ENCODE measurements at places on chromosomes 4 and X.

DNA sequence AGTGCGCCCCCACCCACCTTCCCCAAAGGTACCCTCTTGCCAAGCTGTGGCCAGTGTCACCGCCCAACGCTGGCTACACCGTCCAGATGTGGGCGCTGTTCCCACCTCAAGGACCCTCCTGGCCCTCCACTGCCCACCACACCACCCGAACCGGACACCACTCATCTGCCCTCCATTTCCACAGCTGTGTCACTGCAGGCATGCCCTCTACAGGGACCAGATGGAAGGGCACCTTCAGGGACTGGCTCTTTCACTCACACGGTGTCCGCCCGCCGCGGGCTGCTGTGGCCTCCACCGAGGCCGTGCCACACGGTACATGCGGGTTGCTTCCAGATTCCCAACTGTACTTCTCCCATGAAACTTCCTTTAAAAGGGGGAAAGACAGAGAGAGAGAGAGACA is 87.7 kb downstream of the FAM53A start:
- DNase-seq, result no peak

GRCh38 chrX:76850851-76851250 is 423.3 kb downstream of the MAGEE1 start:
- no peak for DNase-seq

DNA sequence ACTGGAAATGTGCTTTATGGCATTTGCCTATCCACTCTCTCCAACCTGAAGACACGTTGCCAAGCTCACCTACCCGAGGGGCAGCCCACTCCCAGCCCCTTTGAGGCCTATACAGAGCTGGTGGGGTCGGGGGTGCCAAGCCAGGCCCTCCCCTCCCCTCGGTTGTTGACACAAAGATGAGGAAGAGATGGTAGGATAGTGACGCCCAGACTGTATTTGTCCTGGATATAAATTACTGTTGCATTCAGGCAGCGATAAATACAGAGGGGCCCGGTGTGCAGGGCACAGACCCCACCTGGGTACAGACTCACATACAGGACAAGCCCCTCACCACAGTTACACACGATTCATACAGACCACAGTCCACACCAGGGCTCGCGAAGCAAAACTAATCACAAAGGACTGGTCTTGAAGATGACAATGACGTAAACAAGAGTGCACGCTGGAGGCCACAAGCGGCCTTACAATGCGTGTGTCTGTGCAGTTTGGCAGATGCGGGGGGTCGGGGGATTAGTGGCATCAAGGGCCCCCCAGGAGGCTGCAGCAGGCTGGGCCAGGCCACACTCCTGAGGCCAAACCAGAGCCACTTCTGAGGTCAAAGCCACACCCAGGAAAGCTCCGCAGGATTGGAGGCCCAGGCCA is 14.6 kb downstream of the DGKQ start:
- no peak for DNase-seq

- no peak for DNase-seq
Observed at GRCh38 chr4:73388887-73389286, 15.2 kb upstream of the ALB start.

DNA sequence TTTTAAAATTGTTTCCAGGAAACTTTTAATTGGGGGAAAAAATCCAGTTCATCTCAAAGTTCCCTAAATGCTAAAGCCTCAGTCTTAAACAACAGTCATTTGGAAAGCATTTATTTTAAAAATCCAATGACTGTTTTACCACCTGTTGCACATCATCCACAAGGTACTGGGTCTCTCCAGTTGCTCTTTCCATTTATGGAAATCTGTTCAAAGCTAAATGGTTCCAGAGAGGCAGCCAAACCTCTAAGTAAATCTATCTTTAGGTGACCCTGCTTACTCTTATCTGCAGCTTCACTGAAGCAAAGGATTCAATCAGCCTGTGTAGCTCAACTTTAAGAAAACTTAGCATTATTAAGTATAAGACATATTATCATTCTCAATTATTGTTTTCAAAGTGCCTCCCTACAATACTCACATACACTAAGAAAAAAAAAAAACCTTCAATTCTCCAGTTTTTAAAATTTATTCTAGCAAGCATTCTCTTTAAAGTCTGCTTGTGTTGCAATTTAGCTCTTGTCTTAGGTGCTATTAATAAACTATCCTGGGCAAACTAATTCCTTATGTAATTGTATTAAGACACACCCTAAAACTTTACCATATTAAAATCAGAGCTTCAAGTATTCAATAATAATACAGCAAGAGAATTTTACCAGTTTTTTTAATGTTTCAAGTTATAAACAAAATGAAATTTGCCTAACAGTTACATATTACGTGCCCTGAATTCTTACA is 60.6 kb downstream of the NOCT start:
- no peak for DNase-seq

- DNase-seq, result no peak
Observed at GRCh38 chr4:52317981-52318380, 266.9 kb downstream of the SPATA18 start.

- DNase-seq, result no peak
Observed at GRCh38 chr4:102455750-102456149, 45.4 kb upstream of the NFKB1 start.

DNA sequence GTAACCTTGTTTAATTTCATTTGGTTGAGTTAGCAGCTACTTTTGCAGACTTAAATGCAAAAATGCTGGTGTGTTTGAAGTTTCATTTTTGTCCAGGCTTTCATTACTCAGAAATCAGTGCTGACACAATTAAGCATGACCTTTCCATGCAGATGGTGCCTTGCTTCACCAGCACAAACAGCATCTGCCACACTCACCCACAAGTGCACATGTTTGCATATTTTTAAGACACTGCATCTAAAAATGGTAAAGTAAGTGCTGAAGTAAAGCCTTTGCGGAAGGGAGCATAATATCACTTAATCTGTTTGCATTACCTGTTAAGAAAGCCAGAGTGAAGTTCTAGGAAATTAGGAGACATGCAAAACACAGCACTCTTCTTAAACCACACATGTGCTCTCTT is 7.3 kb upstream of the DAPP1 start:
- DNase-seq, result no peak

GRCh38 chrX:17161991-17162390 is 213.0 kb upstream of the NHS start:
- DNase-seq, result no peak

DNA sequence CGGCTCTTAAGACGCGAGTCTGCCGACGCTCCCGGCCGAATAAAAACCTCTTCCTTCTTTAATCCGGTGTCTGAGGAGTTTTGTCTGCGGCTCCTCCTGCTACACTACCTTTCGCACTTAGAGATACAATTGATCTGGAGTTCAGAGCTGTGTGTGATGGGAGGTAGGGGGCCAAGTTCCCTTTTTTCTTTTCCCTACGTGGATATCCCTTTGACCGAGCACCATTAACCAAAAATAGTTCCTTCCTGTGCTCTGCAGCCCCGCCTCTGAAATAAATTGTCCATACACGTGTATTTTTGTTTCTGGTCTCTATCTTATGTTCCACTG is 555 bp upstream of the PGM2 start:
- no peak for DNase-seq

- DNase-seq, result peak; percentile 79
Observed at GRCh38 chr4:78293348-78293747, 236.2 kb downstream of the FRAS1 start.

- DNase-seq, result no peak
Observed at GRCh38 chrX:9183481-9183880, 149.6 kb upstream of the FAM9B start.

- no peak for DNase-seq
Observed at GRCh38 chrX:11346121-11346682, 53.0 kb downstream of the AMELX start.

DNA sequence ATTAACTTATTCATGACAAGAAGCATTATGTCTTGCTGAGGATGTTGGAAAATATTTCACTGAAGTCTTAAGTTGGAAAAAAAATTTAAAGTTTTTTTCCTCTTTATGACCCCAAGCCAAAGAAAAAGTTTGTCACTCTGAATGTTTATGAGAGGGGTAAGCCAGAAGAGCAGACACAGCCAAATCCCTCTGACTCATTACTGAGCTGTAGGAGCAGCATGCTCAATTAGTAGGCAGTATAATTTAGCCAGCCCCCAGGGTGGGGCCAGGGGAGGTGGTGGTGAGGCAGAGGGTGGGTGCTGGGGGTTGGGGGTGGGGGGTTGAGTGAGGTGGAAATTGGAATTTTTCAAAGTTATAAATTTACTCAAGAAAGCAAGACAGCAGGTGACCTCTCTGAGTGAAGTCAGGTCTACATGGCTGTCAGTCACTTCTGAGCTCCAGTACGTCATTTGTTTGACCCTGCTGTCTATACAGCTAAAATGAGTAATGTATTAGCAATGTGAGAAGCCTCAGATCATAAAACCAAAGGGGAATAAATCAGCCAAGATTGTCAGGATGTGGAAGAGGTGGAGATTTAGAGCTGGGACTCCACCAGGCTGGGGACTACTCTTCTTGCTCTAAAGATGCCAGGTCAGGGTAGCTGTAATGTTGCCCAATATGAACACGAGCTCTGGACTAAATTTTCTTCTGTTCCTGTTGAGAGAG is 98.8 kb upstream of the NDP start:
- peak; percentile 63 for DNase-seq

GRCh38 chr4:165625281-165625680 is 246.5 kb downstream of the CPE start:
- no peak for DNase-seq

DNA sequence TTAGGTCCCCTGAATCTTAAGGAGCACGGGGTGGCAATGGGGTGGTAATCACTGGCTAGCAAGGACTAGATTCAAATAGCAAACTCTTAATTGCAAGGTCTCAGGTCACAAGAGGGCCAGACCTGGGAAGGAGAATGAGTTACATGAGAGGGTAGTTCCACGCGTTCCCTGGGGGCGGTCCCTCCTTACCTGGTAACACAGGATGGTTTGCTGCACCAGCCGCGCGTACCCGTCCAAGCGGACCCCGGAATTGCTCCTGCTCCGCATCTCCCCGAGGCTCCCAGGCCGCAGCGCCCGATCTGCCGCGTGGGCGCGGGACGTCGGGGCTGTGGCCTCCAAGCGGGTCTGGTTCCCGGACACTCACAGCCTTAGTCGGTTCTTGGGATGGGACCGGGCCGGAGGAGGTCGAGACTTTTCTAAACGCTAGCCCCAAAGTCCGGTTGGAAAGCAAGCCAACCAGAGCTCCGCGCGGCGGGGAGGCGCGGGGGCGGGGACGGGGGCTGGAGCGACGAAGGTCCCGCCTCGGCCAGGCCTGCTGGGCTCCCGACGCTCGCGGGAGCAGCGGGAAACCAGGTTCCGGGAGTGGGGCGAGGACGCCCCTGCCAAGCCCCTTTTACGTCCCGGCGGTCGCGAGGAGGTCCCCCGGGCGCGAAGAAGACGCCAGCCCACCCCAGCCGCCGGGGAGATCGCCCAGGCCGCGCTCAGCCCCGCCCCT is at the start of gene PHKA2:
PHKA2 (minus strand) TSS at position 449 of the 715 bp plus-strand sequence; CDS start at position 267, 182 bp downstream.
- peak; percentile 72 for DNase-seq

DNA sequence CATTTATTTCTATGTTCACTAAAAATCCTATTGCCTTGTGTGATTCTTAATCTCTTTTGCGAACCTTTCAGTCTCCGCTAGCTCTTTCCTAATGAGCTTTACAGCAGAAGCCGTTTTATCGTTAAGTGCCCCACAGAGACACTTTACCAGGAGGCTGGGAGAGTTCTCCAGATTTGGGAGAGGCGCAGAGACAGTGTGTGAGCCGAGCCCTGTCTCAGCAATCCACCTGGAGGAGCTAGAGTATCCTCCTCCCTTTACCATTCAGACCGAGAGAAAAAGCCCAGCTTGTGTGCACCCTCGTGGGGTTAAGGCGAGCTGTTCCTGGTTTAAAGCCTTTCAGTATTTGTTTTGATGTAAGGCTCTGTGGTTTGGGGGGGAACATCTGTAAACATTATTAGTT is 54.9 kb upstream of the MTM1 start:
- DNase-seq, result no peak

DNA sequence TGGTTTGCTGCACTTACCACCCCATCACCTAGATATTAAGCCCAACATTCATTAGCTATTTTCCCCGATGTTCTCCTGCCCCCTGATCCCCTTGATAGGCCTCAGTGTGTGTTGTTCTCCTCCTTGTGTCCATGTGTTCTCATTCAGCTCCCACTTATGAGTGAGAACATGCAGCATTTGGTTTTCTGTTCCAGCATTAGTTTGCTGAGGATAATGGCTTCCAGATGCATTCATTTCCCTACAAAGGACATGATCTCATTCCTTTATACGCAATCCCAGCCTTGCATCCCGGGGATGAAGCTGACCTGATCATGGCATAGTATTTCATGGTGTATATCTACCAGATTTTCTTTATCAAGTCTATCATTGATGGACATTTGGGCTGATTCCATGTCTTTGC is 99.0 kb upstream of the DCAF12L2 start:
- DNase-seq, result no peak

- peak; percentile 58 for DNase-seq
Observed at GRCh38 chr4:24103434-24104157, 213.7 kb upstream of the PPARGC1A start.

GRCh38 chrX:69066966-69067525 is 98.2 kb downstream of the PJA1 start:
- DNase-seq, result peak; percentile 34

DNA sequence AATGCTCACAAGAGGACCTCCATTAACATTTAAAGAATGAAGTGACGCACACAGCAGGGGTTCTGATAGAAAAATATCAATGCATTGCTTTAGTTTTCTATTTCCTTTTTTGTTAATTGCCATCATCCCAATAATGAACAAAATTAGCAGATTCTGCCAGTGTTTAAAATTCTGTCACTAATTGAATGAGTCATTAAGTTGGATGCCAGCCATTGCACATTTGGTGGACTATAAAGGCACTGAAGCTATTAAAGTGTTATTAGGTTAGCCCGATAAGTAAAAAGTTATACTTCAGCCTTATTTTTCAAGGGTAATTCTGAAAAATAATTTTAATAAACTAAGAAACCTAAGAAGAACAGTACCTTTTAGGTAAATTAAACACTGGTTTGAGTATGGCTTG is 53.1 kb downstream of the MAP3K15 start:
- peak; percentile 4 for DNase-seq

GRCh38 chrX:137194164-137194563 is 160.4 kb upstream of the GPR101 start:
- DNase-seq, result peak; percentile 51

DNA sequence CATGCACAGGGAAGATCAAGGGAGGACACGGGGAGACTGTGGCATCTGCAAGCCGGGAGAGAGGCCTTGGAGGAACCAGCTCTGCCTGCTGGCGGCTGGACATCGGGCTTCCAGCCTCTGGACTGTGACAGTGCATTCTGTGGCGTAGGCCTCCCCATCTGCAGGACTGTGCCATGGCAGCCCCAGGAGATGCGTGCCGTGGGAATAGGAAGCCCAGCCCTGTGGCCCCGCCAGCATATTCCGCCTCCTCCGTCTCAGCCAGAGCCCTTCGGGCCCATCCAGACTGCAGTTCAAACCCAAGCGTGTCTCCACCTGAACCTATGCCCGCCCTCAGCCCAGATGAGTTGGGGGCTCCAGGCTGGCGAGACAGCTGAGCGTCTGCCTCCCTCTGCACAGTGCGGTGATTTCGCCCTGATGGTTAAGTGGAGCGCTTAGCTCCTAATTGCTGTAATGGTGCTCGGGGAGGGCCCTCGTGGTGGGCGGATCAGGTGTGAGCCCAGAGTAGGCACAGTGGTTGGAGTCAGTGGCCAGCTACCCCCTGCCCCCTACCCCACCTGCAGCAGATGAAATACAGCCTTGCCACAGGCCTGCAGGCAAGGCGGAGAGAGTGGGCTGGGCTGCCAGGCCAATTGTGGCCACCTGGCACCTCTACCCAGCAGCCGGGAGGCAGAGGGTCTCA is 133.9 kb downstream of the HMX1 start:
- no peak for DNase-seq

Measured in astrocyte of the hippocampus (primary cell).